ENCODE measurements at places on chromosomes 13 and 19. TPM values are rescaled to one million over a fixed set of nuclear protein-coding genes. Genes with fewer than 3 reads are reported as not detected.

The SYDE1 gene
- polyA plus RNA-seq = 12.7 TPM

The ZNF681 gene
- 2.1 TPM for polyA plus RNA-seq

The ERCC1 gene
- 94.2 TPM for polyA plus RNA-seq

The LGALS7B gene
- not detected for polyA plus RNA-seq

The ZNF528 gene
- polyA plus RNA-seq = 20.1 TPM

The ARGLU1 gene
- polyA plus RNA-seq = 140 TPM

The CARM1 gene
- 65.0 TPM for polyA plus RNA-seq

The SLC7A10 gene
- polyA plus RNA-seq = 8.0 TPM

The PPP1R15A gene
- 45.9 TPM for polyA plus RNA-seq

The ZNF497 gene
- polyA plus RNA-seq = 2.4 TPM

DNA sequence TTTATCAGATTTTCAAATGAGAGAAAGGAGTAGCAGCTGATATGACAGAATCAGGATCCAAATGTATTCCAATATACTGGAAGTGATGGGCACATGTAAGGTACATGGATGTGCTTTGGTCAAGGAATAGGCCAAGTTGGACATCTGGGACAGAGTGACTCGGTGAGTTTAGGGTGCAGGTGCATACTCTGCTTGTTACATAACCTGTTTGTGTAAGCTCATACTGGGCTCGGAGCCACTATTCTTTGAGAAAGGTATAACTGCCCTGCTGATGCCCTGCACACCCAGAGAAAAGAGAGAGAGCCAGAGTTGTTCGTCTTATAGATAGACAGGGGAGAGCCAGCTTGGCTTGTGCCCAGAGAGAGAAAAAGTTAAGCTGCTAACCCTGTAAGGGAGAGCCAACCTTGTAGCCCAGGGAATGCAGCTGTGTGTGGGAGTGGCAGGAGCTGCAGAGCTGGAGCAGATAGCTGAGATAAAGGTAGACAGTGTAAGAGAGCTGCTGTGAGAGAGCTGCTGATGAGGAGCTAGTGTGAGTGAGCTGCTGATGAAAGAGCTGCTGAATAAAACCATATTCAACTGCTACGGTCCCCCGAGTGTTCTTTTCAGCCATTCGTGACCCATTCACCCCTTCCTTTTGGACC is 40.7 kb upstream of the N4BP2L1 start:
- no peak for DNase-seq

DNA sequence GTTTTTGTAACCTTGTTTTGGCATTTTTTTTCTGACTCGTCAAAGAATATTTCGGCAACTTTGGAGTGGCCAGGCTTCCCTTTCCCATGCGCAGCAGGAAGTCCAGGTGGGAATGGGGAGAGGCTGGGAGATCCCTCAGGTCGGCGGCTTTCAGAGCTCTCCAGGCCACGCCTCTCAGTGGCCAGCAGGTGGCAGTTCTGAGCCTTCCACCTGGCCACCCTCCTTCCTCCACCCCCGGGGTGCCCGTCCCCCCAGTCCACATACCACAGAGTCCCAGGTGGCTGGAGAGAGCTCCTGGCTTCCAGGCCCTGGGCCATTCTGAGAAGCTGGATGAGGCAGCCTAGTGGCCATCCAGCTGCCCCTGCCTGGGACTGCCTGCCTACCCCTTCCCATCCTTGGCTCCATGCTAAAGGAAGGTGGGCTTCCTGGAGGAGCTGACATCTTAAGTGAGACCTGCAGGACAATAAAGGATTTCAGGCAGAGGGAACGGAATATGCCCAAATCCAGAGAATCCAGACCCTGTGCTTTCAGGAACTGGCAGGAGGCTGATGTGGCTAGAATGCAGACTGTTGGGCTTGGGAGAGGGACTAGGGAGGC is 46.3 kb downstream of the CCNE1 start:
- no peak for DNase-seq

DNA sequence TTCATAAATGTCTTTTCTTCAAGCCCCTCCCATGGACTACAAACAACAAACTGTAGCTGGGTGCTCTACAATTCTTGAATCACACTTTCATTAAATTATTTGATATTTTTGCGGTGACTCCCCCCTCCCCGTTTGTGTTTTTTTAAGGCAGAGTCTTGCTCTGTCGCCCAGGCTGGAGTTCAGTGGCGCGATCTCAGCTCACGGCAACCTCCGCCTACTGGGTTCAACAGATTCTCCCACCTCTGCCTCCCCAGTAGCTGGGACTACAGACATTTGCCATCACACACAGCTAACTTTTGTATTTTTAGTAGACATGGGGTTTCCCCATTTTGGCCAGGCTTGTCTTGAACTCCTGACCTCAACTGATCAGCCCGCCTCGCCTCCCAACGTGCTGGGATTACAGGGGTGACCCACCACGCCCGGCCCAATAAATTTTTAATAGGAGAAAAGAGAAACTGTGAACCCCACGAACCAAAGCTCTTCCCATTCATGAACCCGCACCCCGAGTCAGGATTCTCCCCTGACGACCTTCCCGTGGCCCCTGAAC is 703 bp downstream of the ZNF506 start:
- DNase-seq = no peak

- no peak for DNase-seq
Observed at GRCh38 chr13:36887758-36888521, 32.1 kb downstream of the SMAD9 start.

DNA sequence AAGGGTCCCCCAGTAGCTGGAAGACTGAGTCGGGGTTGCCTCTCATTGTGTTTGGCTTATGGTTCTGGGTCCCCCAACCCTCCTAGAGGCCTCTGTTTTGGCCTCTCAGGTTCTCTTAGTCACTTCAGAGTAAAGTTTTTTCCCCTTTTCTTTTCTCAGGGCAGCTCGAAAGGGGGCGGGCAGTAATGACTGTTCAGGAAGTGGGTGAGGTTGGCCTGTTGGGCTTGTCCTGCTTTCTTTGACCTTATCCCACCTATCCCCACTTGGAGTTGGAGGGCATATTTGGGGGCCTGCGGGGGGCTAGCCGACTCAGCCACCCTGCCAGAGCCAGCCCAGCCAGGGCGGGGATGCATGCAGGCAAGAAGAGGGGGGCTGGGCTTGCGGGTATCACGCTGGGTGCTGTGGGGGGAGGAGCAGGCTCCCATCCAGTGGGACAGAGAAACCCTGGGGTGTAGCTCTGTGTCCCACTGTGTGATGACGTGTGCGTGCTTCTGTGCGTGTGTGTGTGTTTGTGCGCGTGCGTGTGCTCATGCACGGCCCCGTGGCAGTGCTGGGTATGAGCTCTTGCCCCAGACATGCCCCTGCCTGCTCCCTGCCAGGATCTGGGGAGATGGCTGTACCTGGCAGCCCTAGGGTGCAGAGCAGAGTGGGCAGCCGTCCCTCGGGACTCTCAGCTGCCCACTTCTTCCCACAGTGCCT is 1.4 kb downstream of the CIC start:
- DNase-seq = no peak

DNA sequence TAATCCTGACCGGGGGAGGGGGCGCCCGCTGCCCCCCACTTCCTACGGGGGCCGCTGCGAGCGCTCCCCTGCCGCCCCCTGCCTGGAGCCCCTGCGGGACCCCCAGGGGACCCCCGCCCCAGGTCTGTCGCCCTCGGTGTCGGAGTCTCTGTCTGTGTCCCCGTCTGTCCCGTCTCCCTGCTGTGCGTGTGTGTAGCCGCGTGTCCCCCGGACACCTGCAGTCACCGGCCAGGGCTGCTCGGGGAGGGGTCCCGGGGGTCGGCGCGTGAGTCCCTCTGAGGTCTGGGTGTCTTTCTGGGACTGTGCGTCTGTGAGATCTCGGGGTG is 7.7 kb upstream of the NFIC start:
- no peak for DNase-seq

DNA sequence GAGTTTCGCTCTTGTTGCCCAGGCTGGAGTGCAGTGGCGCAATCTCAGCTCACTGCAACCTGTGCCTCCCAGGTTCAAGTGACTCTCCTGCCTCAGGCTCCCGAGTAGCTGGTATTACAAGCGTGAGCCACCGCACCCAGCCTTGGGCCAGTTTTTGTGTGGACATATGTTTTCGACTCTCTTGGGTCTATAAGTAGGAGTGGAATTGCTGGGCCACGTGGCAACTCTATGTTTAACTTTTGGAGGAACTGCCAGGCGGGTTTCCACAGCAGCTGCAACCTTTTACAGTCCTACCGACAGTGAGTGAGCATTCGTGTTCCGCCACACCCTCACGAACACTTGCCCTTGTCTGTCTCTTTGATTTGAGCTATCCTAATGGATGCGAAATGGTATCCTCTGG is 44.9 kb downstream of the BICRA start:
- no peak for DNase-seq

DNA sequence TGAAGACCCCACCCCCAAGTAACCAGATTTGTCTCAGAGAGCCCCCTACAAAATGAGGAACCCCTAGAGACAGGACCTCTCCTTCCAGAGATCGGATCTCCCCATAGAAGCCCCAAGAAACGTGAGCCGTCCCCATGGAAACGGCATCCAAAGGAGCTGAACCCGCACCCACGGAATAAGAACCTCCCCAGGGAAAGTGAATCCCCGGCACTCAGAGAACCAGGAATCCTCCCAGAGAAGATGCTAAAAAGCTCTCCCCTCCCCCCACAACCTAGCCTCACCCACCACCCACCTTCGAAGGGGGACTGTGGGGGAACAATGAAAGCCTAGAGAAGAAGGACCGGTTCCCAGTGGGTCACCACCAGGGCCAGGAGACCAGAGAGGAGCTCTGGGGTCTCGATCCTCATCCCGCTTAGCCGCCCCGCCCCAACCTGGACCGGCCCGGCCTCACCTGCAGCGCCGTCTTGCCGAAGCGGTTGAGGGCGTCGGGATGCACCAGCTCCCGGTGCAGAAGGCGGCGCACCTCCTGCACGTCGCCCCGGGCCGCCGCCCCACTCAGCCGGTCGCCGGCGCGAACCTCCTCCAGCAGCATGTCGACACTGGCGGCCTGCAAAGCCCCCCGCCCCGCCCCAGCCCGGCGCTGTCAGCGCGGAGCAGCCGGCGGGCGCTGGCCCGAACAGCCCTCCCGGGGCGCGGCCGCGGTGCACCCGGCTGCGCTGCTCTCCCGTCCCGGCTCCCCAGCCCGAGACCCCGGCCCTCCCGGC is 535 bp downstream of the CDKN2D start:
- DNase-seq = no peak

- no peak for DNase-seq
Observed at GRCh38 chr13:113949546-113949945, 24.3 kb downstream of the C13orf46 start.

DNA sequence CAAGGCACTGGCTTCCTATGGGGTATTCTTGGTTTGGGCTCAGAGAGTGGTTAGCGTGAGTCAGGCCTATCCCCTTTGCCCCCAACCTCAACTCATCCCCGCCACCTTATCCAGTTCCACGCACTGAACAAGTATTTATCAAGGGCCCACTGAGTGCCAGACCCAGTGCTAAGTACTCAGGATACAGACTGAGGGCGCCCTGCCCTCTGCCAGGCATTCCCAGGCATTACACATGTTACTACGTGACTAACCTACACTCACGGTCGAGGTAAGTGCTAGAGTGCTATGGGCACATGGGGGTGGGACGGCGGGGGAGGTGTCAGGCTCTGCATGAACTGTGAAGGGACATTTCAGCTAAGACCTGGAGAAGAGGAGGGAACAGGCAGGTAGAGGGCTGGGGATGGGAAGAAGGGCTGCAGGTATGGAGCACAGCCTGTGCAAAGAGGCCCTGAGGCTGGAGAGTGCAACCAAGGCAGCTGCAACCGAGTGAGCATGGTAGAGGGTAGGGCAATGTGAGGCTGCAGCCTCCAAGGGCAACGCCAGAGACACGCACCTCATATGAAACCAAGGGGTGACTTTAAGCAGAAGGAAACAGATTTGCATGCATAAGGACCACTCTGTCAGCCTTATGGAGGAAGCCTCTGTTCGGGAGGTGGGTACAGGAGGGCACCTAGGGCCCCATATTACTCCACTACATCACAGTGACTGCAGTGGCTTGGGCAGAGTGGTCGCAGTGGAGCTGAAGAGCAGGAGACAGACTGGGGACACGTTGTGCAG is 22.5 kb downstream of the DHRS12 start:
- no peak for DNase-seq

DNA sequence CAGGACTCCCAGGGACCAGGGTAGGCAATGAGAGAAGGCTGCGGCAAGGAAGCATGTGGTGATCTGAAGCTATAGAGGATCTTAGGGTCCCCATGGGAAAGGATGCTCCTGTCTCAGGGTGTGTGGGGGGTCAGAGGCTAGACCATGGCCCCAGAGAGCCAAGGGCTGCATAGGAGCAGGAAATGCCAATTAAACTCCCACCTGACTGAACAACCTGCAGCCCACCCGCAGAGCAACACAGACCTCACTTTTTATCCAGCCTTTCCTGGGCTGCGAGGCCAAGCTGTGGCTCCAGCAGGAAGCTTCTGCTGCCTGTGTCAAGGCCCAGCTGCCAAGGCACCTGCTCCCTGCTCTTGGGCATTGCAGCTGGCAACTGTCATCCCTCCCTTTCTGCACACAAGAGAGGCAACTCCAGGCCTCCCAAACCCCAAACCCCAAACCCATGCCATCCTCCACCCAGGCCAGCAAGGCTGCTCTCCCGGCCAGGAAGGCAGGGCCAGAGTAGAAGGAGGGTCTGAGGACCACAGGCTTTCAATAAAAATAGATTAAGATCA is 290.1 kb downstream of the FOXO1 start:
- no peak for DNase-seq

DNA sequence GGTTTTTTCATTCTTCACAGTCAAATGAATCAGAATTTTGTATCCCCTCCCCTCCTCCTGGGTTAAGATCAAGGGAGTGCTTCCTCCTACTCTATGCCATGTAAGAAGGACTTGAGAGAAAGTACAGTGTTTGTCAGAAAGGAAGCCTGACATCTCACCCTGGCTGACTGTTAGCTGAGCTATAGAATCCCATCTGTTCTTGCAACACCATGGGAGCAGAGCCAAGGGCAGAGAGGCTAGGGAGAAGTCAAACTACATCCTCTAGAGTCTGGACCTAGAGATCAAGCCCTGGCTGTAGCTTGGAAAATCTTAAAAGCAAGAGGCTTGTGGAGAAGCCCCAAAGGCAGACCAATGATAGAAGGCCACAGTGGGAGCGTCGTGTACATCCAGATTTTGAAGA is 145.9 kb downstream of the OLFM4 start:
- no peak for DNase-seq

- peak; percentile 41 for DNase-seq
Observed at GRCh38 chr13:64556376-64556775, 2673.8 kb downstream of the PCDH9 start.

- DNase-seq = no peak
Observed at GRCh38 chr13:41601718-41602445, 144.5 kb downstream of the RGCC start.

DNA sequence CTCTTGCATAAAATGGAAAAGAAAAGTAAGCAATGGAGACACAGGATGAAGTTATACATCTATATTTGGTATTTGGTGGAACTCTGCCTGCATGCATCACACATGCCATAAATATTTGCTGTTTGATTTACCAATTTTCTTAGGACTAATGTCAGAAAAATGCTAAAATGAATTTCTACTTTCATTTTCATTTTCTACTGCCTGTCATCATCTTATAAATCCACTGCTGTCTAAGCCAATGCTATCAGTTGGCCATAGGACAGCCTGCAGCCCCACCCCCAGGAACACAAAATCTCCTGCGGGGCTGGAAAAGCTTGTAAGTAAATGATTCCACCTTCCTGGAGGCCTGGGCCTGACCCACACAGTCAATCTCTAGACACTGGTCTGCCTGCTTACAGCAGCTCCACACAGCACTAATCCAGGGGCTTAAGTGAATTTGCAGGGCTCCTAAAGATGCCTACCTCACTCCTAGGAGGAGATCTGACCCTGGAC is 122.0 kb downstream of the ENOX1 start:
- DNase-seq = no peak

Data from forelimb muscle (tissue), 1 donor.